Stimulated activated CD4-positive, alpha-beta T cell treated with anti-CD3 and anti-CD28 coated beads, TNF-alpha, amount 100 ng/mL, for 1 hour (primary cell): ENCODE measurements at places on chromosomes 7 and 10.

DNA sequence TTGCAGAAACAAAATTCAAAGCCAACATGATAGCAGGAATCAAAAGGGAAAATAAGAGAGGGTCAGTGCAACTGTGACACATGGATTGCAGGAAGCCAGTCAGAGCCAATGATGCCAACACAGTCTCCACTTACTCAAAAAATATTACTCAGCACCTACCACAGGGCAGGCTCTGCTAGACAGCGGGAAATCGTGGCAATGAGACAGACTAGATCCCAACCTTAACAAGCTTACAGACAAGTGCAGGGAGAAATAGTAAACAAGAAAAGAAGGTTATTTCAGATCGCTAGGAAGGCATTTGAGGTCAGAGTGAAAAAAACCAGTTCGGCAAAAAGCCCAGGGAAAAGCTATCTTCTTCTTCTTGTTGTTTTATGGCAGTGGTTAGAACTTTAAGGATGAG lies 45.2 kb upstream of the NPFFR1 start:
- DNase-seq: no peak

GRCh38 chr10:112287844-112288243 lies 4.6 kb downstream of the TECTB start:
- DNase-seq: no peak

GRCh38 chr7:121273467-121274167 lies 55.2 kb upstream of the WNT16 start:
- no peak for DNase-seq

DNA sequence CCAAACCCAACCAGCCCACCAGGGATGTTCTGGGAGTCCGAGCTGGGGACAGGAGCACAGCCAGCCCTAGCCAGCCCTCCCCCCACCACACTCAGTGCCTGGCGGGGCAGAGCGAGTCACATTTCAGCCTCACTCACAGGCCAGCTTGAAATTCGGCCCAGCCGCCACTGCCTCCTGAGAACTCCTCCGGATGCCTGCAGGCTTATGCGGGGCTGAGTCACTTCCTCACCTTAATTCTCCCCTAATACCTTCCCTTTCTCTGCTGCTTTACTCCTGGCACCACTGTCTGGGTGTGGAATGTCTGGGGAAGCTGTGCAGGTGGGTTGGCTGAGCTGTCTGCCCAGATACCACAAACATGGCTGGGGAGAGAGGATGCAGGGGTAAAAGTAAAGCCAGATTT lies 22.6 kb upstream of the DLG5 start:
- no peak for DNase-seq
